ENCODE measurements at places on chromosomes 16 and 17.

DNA sequence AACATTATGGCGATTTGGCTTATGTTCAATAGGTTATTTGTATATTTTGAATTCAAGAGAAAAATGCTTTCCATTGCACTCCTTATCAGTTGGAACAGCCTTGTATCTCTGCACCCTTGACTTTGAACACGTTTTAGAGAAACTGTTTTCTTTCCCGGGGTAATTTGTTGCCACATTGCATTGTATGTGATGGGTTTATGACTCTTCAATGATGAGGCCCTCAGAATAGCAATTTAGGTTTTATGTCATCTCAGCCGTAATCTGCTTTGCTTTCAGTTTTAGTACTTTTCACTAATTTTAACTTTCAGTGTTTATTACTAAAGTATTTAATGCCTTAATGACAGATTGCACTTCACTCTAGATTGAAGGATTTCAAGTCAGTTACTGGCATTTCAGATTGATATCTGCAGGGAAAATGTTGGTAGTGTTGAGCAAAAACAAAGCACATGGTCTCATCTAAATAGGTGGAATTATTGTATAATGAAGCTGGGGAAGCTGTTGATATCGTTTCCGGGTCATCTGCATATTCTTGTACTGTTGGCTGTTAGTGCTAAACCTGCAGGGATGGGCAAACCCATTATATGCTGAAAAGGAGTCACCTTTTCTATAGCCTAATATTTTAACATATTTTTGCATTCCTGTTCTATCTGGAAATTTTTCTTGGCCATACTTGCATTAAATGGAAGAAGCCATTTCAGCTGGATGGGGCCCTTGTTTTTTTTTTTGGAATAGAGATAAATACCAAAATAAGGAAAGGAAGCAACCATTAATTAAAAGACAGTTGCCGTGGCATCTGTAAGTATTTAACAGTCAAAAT is 2.0 kb downstream of the LUC7L3 start:
- H3K27ac ChIP-seq, result peak overlapping the region; percentile 96
- DNase-seq, result no peak
- no peaks in the 10 kb centered on the region for H3K36me3 ChIP-seq
- no peaks in the 10 kb centered on the region for H3K27me3 ChIP-seq
- peak overlapping the region; percentile 93 for H3K4me3 ChIP-seq

DNA sequence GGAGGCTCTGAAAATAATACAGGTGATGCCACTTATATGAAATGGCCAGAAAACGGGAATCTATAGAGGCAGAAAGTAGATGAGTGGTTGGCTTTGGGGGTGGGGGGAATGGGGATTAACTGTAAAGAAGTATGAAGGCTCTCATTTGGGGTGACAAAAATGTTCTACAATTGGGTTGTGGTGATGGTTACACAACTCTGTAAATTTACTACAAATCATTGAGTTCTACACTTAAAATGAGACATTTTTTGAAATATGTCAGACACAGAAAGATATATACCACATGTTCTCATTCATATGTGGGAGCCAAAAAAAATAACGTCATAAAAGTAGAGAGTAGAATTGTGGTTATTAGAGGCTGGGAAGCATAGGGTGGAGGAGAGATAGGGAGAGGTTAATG is 25.7 kb downstream of the ARHGAP17 start:
- H3K36me3 ChIP-seq, result no peaks in the 10 kb centered on the region
- peaks cover 100% of the 10 kb centered on the region for H3K4me1 ChIP-seq
- DNase-seq, result no peak
- H3K27me3 ChIP-seq, result no peaks in the 10 kb centered on the region

- no peak overlapping the region for H3K4me3 ChIP-seq
- no peaks in the 10 kb centered on the region for H3K4me1 ChIP-seq
- peak overlapping the region; percentile 30 for H3K27ac ChIP-seq
- DNase-seq, result no peak
These were observed 71.9 kb upstream of the GAS7 start for GRCh38 chr17:10270258-10270657.

GRCh38 chr17:82932518-82933310 is 92.9 kb upstream of the ZNF750 start:
- peaks cover 95% of the 10 kb centered on the region for H3K36me3 ChIP-seq
- peaks cover 6% of the 10 kb centered on the region for H3K4me1 ChIP-seq
- no peak overlapping the region for H3K4me3 ChIP-seq
- H3K27me3 ChIP-seq, result no peaks in the 10 kb centered on the region
- no peak overlapping the region for H3K27ac ChIP-seq

DNA sequence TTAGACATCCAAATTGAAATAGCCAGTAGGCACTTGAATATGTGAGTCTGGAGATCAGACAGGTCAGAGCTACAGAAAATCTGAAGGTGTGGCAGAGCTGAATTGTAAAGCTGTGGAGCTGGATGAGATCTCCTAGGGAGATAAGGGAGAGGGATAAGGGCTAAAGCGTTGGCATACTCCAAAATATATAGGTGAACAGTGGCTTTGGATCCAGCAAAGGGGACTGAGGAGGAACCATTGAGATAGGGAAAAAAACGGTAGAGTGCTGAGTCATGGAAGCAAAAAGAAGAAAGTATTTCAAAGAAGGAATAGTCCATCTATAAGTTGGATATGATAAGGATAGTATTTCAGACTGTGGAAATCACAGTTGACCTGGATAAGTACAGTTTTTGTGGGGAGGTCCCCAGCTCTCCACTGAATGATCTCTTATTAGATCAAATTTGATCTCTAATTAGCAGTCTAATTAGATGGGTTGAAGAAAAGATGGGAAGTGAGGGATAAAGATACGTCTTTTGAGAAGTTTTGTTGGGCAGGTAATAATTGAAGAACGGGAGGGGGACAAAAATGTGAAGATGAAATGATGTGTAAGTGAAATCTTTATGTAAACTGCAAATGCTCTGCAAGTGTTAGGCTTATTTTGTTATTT is 587 bp upstream of the DBF4B start:
- H3K36me3 ChIP-seq, result no peaks in the 10 kb centered on the region
- no peak for DNase-seq
- H3K27me3 ChIP-seq, result no peaks in the 10 kb centered on the region
- H3K4me1 ChIP-seq, result peaks cover 17% of the 10 kb centered on the region
- peak overlapping the region; percentile 86 for H3K27ac ChIP-seq

GRCh38 chr16:19678804-19679203 is 39.2 kb downstream of the KNOP1 start:
- H3K27me3 ChIP-seq, result no peaks in the 10 kb centered on the region
- peaks cover 25% of the 10 kb centered on the region for H3K36me3 ChIP-seq
- H3K4me3 ChIP-seq, result no peak overlapping the region
- no peak for DNase-seq
- peaks cover 15% of the 10 kb centered on the region for H3K4me1 ChIP-seq

- H3K4me3 ChIP-seq, result peak overlapping the region; percentile 75
- peak; percentile 43 for DNase-seq
- H3K27ac ChIP-seq, result peak overlapping the region; percentile 92
These were observed 744 bp upstream of the PLXDC1 start for GRCh38 chr17:39151943-39152818.

DNA sequence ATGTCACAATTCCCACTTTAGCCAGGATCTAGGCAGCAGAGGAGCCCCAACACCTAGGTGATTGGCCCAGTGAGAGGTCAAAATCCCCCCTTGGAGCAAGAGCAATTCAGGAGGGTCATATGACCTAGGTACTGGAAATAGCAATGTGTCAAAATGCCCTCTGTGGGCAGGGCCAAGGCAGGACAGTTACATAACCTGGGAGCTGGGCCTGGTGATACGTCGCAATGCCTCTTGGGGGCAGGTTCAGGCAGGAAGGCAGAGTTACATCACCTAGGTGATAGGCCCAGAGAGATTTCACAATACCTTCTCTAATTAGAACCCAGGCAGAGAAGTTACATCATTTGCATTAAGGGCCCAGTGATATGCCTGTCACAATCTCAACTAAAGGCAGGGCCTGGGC is 1906.3 kb downstream of the TP53TG3F start:
- no peaks in the 10 kb centered on the region for H3K27me3 ChIP-seq
- no peak for DNase-seq
- H3K4me1 ChIP-seq, result no peaks in the 10 kb centered on the region
- H3K4me3 ChIP-seq, result no peak overlapping the region

GRCh38 chr17:39123627-39124026 is 27.8 kb downstream of the PLXDC1 start:
- H3K27me3 ChIP-seq, result peaks cover 1% of the 10 kb centered on the region
- H3K36me3 ChIP-seq, result no peaks in the 10 kb centered on the region
- H3K4me3 ChIP-seq, result no peak overlapping the region
